Activated naive CD4-positive, alpha-beta T cell treated with Interleukin-2 at 50 U/mL for 16 hours (primary cell): ENCODE measurements at places on chromosomes 7 and 10.
A peak's percentile ranks its signal among the peaks of the same experiment; 100 is the strongest.

DNA sequence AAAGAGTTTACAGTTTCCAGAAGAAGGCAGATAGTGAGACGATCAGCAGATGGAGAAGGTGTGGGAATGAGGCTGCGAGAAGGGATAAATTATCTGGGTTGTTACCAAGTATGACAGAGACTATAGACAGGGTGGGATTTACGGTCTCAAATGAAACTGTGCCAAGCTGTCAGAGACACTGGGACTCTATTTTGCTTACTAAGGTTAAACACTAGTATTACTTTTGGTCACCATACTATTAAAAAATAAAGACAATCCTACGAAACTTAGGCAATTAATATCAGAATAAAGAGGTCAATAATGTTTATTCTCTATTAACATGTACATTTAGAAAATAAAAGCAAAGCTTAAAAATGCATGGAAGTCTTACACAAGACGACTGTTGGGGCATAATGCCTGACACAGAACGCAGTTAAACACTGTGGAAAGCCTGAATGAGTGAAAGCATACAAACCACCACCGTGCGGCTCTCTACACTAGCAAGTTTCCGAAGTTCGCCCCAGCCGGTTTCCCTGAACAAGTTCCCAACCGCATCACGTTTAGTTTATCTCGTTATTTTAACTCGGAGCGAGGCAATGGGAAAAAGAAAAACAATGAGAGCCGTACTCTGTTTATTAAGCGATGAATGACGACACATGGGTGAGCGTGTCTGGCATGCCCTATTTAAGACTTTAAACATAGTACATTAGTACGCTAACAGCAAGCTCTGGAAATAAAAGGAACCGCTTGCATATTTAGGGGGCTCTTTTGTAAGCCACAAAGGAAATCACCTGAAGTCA is 909 bp upstream of the CC2D2B start:
- peak; percentile 32 for DNase-seq

- no peak for DNase-seq
Observed at GRCh38 chr7:46930366-46930765, 651.5 kb downstream of the TNS3 start.

- DNase-seq, result no peak
Observed at GRCh38 chr7:99557940-99558305, 519 bp upstream of the ZNF655 start.

DNA sequence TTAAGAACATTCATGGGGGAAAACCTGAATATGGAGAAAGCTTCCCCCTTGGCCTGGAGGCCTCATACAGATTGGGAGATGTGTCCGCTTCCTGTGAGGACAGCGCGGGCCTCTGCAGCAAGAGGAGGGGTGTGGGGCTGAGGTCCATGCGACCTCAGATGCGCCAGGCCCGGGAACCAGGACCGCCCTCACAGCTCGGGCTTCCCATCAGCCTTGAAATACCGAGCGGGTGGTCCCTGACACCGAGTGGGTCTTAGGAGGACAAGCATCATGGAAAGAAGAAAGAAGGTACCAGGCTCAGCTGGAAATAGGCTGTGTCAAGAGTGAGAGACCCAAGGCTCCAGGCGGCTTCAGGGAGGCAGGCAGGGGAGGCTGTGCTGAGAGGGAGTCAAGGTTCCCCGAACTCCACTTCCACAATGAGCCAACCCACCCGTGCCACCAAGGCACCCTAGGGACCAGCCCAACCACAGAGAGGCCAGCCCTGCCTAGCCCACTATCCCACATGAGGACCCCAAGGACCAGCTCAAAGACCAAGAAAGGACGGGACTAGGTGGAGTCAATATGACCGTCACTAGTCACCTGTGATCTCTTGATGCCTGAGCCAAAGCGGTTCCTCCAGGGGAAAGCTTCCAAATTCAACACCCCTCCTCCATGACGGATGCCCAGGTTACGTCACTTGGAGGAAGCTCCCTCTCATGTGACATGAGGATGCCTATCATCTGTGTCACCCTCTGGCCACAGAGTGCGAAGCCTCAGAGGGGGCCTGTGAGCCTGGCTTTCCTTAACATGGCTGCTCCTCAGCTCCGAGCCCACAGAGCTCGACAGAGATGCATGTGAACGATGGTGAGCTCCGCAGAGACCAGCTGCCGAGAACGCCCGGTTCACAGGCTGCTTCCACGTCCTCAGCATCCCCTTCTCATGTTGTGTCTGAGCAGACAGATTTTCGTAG is 103.7 kb downstream of the TCERG1L start:
- DNase-seq, result no peak

DNA sequence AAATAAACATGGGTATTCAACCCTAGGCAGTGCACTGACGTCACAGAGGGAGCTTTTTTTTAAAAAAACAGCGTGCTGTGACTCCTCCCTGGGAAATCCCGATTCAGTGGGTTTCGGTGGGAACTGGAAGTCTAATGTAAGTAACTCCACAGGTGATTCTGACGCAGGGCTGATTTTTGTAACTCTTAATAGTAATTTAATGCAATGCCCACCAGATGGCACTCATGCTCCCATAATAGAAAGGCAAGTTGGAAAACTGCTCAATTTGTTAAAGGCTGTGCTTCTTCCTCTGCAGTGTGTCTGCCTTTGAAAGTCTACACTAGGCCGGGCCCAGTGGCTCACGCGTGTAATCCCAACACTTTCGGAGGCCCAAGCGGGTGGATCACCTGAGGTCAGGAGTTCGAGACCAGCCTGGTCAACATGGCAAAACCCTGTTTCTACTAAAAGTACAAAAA is 10.9 kb upstream of the RSU1 start:
- DNase-seq, result peak; percentile 43

GRCh38 chr10:91220954-91221675 is 652 bp downstream of the PCGF5 start:
- peak; percentile 18 for DNase-seq

DNA sequence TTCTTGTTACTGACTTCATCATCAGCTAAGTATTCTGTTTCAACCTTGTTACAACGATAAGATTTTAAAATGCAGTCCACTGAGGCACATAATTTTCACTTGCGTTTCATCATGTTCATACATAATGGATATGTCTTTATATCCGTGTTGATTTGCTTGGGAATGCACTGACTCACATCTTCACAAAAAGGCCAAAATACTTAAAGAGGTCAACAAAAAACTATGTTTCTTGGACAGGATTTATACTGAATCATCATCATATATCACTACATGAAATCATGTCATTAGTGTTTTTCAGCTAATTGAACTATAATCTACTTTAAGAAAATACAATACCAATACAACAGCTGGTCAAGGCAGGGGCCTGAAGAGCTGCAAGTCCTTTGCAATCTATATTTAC is 324.5 kb upstream of the KLF6 start:
- no peak for DNase-seq
